ENCODE measurements at places on chromosomes 2 and 18.

- peak; percentile 89 for DNase-seq
These were observed at the start of gene DTNA for GRCh38 chr18:34709750-34710441. Gene DTNA, plus strand, starts transcription at chr18:34710298. Its CDS starts 45,679 bp downstream, at chr18:34755977.

GRCh38 chr2:102764083-102764482 lies 2.3 kb downstream of the TMEM182 start:
- peak; percentile 30 for DNase-seq

DNA sequence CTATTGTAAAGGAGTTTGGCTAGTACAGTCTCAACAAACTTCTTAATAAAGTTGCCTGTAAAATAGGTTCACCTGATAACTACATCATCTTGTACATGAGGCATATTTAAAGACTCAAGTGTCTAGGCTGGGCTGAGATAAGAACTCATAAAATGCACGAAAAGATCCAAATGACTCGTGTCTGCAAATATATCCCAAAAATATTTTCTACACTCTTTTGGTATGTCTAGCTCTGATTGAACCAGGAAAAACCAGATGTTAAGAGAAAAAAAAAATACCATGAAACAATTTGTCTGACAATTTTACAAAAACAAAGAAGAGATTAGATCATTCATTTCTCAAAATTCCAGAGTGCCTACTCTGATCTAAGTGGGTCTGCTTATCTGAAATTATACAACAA lies 166.9 kb upstream of the OSR1 start:
- no peak for DNase-seq

DNA sequence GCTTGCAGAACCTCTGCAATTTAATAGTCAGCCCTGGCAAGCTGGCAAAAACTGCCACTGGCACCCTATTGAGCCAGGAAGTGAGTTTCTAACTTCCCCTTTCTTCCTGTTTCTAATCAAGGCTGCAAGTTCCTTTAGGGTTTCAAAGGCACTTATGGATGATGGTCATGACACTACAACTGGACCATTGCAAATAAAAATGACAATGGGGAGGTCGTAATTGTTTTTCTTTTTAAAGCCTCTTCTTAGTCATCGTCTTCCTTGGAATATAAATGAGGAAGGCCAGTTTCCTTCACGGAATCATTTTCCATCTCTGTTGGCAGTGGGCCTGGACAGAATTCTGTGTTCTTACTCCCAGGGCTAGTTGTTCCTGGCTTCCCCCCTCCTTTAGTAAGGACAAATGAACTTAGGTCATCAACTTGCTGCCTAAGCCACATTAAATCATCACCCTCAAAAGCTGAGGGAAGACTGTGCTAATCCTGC lies 35.8 kb downstream of the SH3RF3 start:
- DNase-seq: peak; percentile 76

DNA sequence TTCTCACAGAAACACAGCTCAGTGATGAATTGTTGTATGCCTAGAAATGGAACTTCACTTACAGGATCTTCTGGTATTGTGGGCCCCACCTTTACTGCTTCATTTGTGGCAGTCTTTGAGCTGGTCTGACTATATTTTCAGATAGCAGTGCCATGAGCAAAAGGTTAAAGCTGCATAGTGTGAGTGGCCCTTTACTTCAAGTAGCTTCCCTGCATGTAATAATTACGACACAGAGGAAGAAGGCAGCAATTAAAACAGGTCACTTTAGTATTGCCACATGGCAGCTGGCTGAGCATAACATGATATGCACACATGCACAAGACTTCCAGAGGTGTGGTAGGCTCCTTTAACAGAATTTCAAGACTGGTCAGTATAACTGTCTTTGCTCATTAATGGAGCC lies 426.3 kb upstream of the ZEB2 start:
- no peak for DNase-seq

- peak; percentile 5 for DNase-seq
These were observed 1.2 kb downstream of the TMEM237 start for GRCh38 chr2:201642086-201642578.

- no peak for DNase-seq
These were observed 41.4 kb downstream of the SCN3A start for GRCh38 chr2:165162466-165162865.

GRCh38 chr2:231927566-231927890 lies 1.3 kb upstream of the NPPC start:
- DNase-seq: no peak

- no peak for DNase-seq
These were observed 92.0 kb upstream of the BCL2L11 start for GRCh38 chr2:111028720-111029119.

DNA sequence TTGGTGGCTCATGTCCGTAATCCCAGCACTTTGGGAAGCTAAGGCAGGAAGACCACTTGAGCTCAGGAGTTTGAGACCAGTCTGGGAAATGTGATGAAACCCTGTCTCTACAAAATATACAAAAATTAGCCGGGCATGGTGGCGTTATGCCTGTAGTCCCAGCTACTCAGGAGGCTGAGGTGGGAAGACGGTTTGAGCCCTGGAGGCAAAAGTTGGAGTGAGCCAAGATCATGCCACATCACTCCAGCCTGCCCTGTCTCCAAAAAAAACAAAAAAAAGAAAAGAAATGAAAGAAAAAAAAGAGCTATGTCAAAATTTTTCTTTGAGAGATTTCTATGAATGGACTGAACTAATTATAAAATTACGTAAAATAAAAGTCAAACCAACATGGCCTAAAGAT lies 34.7 kb downstream of the ROCK2 start:
- DNase-seq: no peak

GRCh38 chr2:133908171-133908570 lies 339.9 kb upstream of the NCKAP5 start:
- DNase-seq: no peak

DNA sequence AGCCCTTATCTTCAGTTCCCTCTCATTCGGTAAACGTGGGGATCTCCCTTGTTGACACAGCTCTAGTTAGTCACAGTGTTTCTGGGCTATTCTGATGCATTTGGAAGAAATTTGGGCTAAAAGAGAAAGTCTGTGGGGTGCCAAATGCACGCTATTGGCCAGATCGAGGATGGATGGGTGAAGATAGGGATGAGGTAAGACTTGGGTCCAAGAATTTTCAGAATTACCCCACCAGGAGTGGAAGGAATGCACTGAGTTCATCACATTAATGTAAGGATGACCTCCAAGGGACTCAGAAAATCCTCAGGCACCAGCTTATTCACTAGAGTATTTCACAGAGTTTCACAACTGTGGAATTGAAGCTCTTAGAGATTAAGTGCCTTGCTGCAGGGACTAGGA lies 49.3 kb downstream of the NRP2 start:
- DNase-seq: peak; percentile 87

DNA sequence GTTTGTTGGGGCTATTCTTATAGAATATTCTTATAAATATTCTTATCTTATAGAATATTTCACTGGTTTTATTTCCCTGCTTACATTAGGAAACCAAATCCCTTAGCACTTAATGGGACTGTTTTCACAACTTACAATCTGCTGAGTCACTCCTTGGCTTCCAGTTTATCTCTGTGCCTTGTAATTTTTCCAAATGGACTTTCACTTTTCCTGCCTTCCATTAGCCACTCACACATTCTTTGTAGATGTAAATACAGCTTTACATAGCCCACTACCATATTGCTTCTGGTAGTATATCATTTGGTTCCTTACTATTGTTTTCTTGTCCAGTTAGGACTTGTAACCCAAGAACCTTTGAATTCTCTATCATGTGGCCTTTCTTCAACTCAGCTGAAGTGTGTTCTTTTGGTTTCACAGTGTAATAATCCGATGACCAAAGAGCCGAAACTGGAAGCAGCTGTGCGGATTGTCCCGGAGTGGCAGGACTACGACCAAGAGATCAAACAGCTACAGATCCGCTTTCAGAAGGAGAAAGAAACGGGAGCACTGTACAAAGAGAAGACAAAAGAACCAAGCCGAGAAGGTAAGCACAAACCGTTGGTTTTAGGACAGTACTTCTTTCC lies 96.1 kb downstream of the UGGT1 start:
- DNase-seq: peak; percentile 74

DNA sequence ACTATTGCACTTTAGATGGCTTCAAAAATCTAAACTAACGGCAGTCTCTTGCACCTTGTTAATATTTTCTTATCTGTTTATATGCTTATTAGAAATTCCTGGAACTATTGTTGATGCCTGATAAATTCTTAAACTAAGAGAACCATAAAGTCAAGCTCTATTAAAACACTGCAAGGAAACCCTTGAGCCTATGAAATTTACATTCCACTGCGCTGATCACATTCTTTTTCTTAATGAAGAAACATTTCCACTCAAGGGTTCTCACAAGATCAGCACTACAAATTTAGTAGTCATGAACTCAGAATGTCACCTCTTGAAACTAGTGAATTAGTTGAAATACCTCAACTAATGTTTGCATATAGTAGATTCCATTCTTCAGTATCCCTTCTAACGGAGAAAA lies 331.8 kb upstream of the SLC8A1 start:
- DNase-seq: no peak

DNA sequence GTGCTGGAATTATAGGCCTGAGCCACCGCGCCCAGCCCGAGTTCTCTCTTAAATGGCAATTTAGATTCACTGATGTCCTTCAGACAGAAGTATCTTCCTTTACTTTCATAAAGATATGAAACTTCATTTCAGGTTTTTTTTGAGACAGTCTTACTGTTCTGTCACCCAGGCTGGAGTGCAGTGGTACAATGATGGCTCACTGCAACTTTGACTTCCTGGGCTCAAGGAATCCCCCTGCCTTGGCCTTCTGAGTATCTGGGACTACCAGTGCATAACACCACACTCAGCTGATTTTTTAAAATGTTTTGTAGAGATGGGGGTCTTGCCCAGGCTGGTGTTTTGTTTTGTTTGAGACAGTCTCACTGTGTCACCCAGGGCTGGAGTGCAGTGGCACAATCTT lies 13.2 kb downstream of the ITGB1BP1 start:
- DNase-seq: no peak

DNA sequence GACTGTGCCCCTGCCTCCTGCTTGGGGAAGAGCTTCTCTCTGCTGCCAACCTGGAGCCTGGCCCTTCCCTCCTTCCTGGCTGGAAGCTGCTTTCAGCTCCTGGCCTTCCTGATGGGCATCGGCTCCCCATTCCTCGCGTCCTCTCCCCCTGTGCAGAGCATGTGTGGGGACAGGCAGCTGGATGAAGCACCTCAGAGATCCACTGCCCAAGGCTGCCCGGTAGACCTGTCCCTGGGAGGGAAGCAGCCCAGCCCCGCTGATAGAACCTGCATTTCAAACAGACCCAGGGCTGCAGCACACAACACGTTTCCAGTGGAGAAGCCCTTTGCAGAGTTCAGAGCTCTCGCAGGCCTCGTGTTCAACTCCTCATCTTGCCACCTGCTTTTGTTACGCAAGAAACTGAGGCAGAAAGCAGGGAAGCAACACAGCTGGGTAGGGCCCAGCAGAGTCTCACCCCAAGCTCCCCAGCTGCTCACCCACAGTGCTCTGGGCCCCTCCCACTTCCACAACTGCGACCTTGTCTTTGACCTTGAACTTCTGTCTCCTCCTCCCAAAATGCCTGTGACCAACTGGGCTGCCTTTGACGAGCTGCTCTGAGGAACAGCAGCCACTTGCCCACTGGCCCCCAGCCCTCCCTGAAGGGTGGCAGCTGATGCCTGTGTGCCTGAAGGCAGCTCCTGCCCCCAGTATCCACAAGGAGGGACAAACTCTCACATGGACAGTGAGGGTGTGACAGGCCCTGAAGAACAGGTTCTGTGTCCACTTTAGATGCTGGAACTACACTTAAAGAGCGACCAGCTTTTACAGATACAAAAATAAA lies 65.5 kb downstream of the PARD6G start:
- no peak for DNase-seq

DNA sequence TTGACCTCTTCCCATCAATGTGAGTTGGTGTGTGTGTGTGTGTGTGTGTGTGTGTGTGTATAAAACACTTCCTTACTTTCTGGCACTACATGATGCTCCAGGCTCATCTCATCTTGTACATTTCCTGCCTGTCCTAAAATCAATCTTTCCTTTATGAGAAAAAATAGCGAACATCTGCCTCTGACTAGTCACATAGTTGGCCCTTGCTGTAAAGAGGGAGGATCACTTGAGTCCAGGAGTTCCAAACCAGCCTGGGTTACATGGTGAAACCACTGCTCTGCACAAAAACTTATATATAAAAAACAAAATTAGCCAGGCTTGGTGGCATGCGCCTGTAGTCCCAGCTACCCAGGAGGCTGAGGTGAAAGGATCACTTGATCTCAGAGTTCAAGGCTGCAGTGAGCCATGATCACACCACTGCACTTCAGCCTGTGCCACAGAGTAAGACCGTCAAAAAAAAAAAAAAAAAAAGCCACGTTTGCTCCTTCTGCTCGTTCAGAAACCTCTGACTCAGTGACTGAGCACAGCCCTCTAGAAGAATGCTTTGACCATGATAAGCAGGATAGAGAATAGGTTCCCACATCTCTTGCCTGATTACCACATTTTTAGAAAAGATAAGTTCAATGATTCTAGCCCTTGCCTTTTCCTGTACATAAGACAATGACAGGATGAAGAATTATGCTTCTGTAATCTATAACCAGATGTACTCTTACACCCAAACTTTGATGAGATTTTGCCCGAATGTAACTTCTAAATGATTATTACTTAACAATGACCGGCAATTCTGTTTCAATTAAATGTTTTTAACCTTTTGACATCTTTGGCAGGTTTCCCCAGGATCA lies 45.2 kb upstream of the ST3GAL5 start:
- peak; percentile 72 for DNase-seq

- no peak for DNase-seq
These were observed 58.0 kb downstream of the CCDC88A start for GRCh38 chr2:55361465-55362189.

- DNase-seq: no peak
These were observed 762.7 kb upstream of the TMEFF2 start for GRCh38 chr2:192957425-192957824.

DNA sequence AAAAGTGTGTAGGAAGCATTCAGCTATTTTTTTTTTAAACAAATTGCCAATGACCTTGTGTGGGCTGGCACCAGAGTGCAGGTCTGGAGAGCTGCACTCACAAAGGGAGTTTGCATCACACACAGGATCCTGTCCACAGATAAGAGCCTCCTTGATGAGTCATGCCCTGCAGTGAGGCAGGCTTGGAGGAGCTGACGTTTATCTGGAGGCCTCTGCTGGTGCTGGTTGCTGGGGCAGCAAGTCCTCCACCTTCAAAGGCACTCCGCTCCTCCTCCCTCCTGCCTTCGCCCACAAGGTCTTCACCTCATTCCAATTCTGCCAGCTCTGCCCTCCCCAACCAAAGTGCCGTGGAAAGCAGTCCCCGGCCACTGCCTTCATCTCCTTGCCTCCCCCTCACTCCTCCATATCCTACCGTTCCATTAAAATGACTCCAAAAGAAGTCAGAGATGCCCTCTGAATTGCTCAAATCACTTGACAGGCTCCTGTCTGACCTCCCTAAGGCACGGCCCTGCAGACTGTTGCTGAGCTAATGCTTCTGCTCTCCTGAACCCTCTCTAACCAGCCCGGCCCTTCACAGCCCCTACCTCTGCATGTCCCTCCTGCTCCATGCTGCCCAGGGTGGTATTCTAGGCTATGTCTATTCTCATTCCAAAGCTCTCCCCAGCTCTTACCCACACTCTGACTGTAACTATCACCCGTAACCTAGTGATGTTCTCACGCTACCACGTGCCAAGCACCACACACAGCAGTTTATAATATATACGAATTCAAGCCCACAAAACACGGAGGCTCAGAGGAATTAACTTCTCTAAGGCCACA lies 30.9 kb downstream of the LONRF2 start:
- peak; percentile 93 for DNase-seq

GRCh38 chr2:219506802-219507526 lies 7.3 kb upstream of the ASIC4 start:
- peak; percentile 44 for DNase-seq
